ENCODE measurements at places on chromosomes 12 and 14. TPM values are rescaled to one million over a fixed set of nuclear protein-coding genes. Genes with fewer than 3 reads are reported as not detected.

Gene KCTD10
- total RNA-seq, result 49.3 TPM

Gene KLHDC2
- total RNA-seq, result 74.1 TPM

Gene BCL2L14
- not detected for total RNA-seq

Gene CELA1
- not detected for total RNA-seq

Gene SIX6
- total RNA-seq, result not detected

Gene AQP5
- not detected for total RNA-seq

Gene TCP11L2
- total RNA-seq, result 45.4 TPM

Gene VDR
- total RNA-seq, result 3.8 TPM

Gene GZMB
- not detected for total RNA-seq

Gene CNTN1
- 1.7 TPM for total RNA-seq
